ENCODE measurements at places on chromosomes 7 and 10.

DNA sequence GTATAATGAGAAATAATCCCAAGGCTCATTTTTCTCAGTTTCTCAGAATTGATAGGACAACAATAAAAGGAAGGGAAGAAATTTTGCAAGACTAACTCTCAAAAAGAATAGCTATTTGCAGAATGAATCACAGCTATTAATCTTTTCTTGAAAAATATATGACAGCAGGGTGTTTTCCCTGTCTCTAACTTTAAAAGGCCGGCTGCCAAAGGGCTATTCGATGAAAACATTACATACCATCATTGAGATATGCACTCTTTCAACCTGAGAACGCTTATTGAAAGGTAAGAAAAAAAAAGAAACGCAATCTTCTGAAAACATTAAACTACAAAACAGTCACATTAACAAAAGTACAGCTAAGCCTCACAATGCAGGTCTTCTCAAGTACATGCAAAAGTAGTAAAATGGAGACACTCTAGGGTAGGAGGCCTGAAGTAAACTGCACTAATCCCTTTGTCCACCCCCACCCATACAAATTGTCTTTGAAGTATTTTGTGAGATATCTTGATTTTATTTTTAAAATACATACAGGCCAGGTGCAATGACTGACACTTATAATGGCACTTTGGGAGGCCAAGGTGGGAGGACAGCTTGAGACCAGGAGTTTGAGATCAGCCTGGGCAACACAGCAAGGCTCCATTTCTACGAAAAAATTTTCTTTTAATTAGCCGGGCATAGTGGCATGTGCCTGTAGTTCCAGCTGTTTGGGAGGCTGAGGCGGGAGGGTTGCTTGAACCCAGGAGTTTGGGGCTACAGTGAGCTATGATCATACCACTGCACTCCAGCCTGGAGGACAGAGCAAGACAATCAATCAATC lies 83.0 kb downstream of the PARD3 start:
- no peak for DNase-seq

DNA sequence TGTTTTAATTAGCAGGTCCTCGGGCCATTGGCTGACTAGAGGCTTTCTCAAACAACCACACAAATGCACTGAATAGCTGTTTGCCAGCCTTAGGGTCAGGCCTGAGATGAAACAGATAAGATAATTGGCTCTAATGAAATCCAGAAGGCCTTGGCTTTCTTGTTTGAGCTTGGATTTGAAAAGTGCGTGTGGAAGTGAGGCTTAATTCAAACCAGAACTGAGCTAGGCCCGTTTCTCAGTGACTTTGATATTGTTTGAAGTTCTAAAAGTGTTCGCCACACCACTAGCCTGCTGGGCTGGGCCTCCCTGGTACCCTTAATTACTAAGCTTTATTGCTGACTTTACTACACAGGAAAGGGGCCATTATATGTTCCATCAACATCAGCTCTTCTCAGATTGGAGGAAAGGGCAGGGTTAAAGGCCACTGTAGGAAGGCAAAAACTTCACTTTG lies 270.6 kb downstream of the TWIST1 start:
- no peak for DNase-seq

- DNase-seq: no peak
These were observed 380.9 kb upstream of the ADARB2 start for GRCh38 chr10:2118201-2118600.

GRCh38 chr10:78437998-78438906 lies 404.6 kb downstream of the RPS24 start:
- no peak for DNase-seq

DNA sequence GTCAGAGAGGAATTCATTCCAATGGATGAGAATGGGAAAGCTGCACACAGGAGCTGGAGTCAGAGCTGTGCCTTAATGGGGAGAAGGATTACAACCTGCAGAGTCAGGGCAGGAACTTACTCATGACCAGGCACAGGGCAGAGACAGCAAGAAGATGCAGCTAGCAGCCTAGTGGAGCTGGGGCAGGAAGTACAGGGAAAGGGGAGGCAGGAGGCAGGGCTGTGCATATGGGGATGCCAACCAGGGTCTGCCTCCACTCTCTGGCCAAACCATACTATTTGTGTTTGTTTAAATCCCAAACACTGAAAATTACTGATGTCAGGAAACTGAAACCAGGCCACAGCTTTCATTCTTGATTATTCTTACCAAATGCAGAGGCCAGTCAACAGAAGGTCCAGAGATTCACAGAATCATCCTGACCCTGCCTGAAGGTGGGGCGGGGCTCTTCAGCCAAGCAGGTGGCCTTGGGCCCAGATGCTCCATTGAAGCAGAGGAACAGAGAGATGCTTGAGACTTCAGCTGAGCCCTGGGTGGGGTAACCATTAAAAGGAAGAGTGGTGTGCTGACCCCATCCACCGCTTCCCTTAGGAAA lies 461.9 kb downstream of the KCNMA1 start:
- no peak for DNase-seq

- DNase-seq: no peak
These were observed 199.1 kb downstream of the MAD1L1 start for GRCh38 chr7:2033586-2034135.

GRCh38 chr10:133324857-133325260 lies 11.8 kb downstream of the CALY start:
- DNase-seq: no peak

- no peak for DNase-seq
These were observed 8.7 kb downstream of the EPC1 start for GRCh38 chr10:32338262-32338661.

GRCh38 chr7:151107882-151108281 lies 21.6 kb downstream of the AGAP3 start:
- no peak for DNase-seq

GRCh38 chr10:121351540-121351939 lies 246.7 kb downstream of the FGFR2 start:
- DNase-seq: no peak

GRCh38 chr10:80642661-80643060 lies 105.0 kb downstream of the SH2D4B start:
- no peak for DNase-seq

DNA sequence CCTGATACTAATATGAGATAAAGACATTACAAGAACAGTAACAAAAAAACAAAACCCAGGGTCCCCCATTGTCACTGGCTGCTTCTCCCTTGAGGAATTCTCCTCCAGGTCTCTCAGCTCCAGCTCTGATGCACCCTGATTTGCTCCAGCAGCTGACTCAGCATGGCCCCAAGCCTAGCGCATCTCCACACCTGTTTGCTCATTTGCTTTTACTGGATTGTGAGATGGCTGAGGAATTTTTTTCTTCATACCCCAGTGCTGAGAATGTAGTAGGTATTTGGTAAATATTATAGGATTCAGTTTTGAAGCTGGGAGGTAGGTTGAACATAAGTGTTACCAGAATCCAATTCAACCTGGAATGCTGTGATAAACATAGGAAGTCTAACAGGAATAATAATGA lies 171.9 kb downstream of the PKD1L1 start:
- DNase-seq: no peak

- DNase-seq: no peak
These were observed 163.7 kb downstream of the SRPK2 start for GRCh38 chr7:105224884-105225651.

- no peak for DNase-seq
These were observed 17.7 kb upstream of the NODAL start for GRCh38 chr10:70459061-70459773.

GRCh38 chr7:143216151-143216550 lies 5.7 kb upstream of the TAS2R40 start:
- no peak for DNase-seq

- no peak for DNase-seq
These were observed 7.7 kb downstream of the TMEM168 start for GRCh38 chr7:112782498-112782897.

- no peak for DNase-seq
These were observed 56.7 kb downstream of the VSTM4 start for GRCh38 chr10:49058463-49059255.

- DNase-seq: no peak
These were observed 32.6 kb downstream of the PNLIPRP3 start for GRCh38 chr10:116460219-116460618.

DNA sequence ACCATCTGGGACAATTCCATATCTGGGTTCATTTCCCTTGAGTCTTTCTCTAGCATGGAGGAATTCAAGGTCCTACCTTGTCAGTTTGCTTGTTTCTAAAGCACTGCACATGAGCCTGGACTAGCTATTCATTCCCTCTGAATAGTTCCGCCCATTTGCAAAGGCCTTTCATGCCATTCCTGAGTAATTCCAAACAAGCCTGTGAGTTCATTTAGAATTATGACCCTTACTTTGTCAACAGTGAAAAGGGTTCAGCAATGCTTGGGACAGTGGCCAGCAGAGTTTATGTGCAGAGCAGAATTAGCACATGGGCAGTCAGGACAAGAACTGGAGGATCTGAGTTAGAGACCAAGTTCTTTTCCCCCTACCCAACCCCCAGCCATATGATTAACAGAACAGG lies 27.9 kb upstream of the CRTAC1 start:
- DNase-seq: no peak

- no peak for DNase-seq
These were observed 39.6 kb downstream of the VSTM4 start for GRCh38 chr10:49075743-49076142.

DNA sequence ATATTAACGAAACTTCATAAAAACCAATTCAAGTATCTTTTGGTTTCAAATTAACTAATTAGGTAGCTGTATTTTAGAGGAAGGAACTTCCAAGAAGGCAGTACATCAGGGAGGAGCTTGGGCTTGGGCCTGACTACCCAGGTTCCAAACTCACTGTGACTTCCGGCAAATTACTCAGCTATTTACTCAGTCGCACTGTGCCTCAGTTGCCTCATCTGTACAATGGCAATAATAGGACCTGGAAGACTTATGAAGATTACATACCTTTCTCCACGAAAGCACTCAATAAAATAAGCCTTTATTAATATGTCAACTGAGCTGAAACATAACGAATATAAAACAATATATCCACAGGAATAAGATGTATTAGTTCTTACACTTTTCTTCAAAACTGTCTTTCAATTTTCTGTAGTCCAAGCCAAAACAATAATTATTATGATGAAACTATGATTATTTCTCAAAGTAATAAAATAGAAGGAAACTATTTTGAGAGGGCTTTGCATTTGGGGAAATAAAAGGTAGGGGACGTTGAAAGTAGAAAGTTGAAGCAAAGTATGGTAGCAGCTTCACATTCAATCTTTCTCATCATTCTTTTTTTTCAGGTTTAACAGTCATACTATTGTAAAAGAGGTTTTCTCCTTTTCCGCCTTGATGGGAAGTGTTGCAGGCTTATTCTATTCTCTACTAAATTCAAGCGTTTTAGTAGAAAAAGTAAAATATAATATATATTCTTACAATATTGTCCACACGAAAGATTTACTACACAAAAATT lies 10.5 kb upstream of the EBLN1 start:
- DNase-seq: no peak

GRCh38 chr10:97494863-97495506 lies 3.2 kb downstream of the MMS19 start:
- no peak for DNase-seq

DNA sequence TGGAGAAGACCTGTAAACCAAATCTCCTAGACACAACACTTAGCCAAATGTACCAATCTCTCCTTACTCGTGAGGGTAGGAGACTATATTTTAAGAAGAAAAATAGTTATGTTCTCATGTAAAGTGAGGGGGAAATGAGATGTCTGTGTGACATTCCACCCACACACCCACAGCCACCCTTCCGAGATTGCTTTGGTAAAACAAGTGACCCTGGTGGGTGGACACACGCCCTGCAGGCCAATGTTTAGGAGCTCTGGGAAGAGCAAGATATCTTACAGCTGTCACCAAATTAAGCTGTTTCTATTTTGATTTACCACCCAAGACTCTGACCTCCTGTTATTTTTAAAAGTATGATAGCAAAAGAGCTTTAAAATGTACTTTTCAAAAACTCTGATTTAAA lies 147.2 kb upstream of the PFKP start:
- no peak for DNase-seq

GRCh38 chr7:133688483-133689239 lies 435.8 kb downstream of the EXOC4 start:
- no peak for DNase-seq

GRCh38 chr7:152924238-152924637 lies 164.7 kb downstream of the ACTR3B start:
- DNase-seq: no peak

- no peak for DNase-seq
These were observed 2.3 kb downstream of the ZNF804B start for GRCh38 chr7:88761779-88762178.

GRCh38 chr7:5767066-5767465 lies 14.4 kb downstream of the RNF216 start:
- no peak for DNase-seq

DNA sequence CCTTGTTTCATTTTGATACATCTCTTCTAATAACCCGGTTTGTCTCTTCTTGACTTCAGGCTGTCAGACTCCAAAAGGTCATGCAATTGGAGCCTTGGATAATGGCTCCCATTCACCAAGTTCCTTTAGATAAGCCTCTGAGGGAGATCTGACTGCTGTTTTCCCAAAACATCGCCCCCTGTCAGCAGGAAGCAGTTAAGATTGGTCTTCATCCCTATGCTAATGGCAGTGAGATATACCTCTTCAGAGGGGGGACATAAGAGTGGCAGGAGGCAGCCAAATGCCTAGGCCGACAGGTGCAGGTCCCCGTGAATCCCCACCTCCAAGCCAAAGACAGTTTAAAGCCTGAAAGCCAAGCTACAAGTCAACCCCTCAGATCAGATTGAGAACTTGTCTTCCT lies 144.6 kb downstream of the WDR11 start:
- DNase-seq: no peak

- DNase-seq: no peak
These were observed 26.3 kb downstream of the SND1 start for GRCh38 chr7:127678337-127678736.

DNA sequence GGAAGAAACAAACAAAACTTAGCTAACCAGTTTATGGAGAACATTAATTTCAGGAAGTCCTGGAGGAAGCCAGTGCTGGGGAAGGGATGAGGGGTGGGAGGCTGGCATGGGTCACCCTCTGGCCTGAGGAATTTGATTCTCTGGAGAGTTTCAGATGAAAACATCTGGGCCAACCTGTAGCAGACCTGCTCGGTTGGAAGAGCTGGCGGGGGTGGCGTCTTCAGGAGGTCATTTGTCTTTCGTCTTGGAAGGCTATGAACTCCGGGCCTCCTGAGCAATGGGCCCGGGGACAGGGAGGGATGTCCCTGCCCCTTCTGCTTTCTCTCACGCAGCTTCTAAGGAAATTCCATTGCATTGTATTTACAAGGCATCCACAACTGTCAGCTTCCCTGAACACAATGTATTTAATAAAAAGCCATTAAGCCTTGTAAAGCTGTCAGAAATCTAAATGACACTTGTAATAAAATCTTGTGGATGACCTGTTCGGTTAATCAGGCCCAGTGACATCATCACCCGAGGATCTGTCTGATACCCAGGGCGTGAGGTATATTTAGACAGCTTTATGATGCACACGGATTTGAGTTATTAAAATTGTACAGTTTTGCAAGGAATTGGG lies 250.5 kb downstream of the RAB11FIP2 start:
- DNase-seq: no peak

DNA sequence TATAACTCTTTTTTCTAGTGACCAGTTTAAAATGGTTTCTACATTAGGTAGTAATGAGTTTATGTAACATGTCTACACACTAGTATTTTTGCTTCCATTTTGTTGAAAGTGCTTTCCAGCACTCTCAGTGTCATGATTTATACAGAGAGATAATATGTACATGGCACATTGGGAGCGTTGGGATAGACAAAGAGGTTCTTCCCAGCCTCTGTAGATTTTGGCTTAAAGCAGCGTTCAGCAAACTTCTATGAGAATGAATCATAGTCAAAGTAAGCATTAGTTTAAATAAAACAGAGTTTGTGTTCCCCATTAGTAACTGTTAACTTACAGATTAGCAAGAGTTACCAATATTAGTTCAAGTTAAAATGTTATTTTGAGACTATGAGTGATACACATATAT lies 43.9 kb downstream of the SEPTIN14 start:
- no peak for DNase-seq
